ENCODE measurements at places on chromosomes 6 and 20. TPM values are rescaled to one million over a fixed set of nuclear protein-coding genes. Genes with fewer than 3 reads are reported as not detected.

Gene ZSCAN23
- polyA plus RNA-seq = 0.14 TPM

Gene ADISSP
- polyA plus RNA-seq = 30.0 TPM

Gene CARMIL1
- 1.1 TPM for polyA plus RNA-seq

Gene PAK5
- polyA plus RNA-seq = not detected

Gene ABHD16B
- 0.19 TPM for polyA plus RNA-seq

Gene DPPA5
- polyA plus RNA-seq = not detected

Gene DYNLT2
- polyA plus RNA-seq = 1.0 TPM
